ENCODE measurements at places on chromosomes 1 and 21.

- DNase-seq, result no peak
These were observed 267.8 kb upstream of the SNX7 start for GRCh38 chr1:98393719-98394118.

- no peak for DNase-seq
These were observed 121.8 kb downstream of the PLA2G4A start for GRCh38 chr1:186950547-186950946.

- DNase-seq, result no peak
These were observed 25.2 kb downstream of the CNST start for GRCh38 chr1:246591504-246591903.

GRCh38 chr1:17420391-17420918, 19.0 kb downstream of the RCC2 start:
- DNase-seq, result no peak

GRCh38 chr1:42176902-42177519, 12.5 kb upstream of the GUCA2A start:
- no peak for DNase-seq

GRCh38 chr1:183697814-183698590, 44.9 kb upstream of the APOBEC4 start:
- DNase-seq, result no peak

Data from cortex of kidney (tissue), 1 donor.